ENCODE measurements at places on chromosomes 13 and 19.
A peak's percentile ranks its signal among the peaks of the same experiment; 100 is the strongest.

DNA sequence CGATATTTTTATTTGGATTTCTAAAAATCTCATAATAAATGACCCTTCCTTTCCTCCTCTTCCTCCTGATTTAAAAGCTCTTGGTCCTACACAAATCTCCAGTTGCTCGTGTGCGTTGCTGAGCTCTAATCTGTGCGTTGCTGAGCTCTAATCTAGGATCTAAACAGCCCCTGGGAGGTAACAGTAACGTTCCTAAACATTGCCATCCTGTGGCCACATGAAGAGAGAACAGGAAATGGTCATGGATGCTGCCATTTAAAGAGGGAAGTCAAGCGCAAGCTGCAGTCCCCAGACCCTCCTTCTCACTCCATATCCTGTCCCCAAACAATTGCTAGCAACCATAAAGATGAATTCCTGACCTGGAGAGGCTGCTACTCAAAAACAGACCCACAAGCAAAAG, 170.8 kb downstream of the NUFIP1 start:
- DNase-seq = no peak

DNA sequence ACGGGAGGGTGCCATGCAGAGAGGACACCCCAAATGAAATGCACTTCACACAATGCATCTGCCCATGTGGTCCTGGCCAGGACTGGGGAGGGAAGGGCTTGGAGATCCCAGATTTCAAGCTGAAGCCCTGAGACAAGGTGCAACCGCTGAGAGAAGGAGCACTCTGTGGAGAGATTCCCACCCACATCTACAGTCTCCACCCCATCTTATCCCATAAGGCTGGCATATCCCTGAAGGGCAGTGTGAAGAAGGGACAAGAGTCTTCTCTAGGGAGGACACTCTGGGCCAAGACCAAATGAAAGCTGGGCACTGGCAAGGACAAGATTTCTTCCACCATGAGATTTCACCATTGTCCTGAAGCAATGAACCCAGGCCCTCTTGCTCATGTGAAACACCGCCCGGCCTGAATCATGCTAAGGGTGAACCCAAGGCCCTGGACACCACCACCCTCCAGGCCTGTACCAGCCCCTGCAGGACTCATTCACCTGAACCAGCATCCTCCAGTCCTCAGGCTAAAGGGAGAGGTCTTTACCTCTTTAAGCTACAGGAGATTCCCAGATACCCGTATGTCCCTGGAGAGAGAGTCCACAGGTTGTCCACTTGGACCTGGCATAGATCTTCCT, 20.5 kb downstream of the CEACAM4 start:
- no peak for DNase-seq

DNA sequence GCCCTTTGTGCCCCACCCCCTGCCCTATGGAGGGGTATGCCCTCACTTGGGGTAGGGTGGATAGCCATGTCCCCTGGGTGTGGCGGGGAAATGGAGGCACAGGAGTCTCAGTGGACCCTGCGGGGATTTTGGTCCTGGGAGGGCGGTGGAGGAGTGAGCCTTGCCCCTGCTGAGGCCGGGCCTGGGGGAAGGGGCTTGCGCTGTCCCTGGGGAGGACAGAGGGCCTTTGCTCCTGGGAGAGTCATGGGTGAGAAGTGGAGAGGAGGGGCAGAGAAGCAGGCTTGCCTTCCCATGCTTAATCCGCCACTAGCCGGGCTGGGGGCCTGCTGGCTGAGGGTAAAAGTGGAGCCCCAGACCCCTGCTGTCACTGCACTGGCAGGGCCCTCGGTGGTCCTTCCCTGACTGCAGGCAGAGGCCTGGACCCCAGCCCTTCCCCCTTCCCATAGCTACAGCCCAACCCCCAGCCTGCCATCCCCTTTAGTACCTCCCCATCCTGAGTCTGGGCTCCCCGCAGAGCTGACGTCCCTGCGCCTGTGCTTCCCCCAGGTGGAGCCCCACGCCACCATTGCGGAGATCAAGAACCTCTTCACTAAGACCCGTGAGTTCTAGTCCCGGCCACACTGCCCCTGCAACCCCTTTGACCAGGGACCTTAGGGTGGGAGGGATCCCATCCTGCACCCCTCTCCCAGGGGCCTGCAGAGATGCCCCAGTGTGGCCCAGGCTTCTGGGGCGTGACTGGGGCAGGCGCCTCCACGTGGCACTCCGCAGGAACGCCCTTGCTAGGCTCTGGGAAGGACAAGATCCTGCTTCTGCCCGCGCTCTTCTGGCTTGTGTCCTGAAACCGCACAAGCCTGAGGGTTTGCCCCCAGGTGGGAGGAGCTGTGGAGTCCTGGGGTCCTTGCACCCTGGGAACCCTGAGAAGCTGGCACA, 8.9 kb downstream of the NDUFB7 start:
- no peak for DNase-seq

- DNase-seq = no peak
Observed at GRCh38 chr19:32824191-32824751, 45.3 kb downstream of the SLC7A9 start.

DNA sequence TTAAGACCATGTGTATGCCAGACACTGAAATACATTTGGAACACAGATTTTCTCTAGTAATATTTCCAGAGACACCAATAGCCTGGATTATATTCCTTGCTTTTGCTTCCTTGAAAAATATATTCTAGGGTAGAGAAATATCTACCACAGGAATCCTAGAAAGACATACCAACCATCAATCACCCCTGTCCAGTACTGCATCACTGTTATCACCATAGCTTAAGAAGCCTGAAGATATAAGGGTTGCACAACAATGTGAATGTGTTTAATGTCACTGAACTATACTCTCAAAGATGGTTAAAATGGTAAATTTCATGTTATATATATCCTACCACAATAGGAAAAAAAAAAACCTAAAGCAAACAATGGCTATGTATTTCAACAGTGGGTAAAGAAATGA, 163.6 kb downstream of the DIAPH3 start:
- DNase-seq = no peak

GRCh38 chr13:88586263-88586662, 915.1 kb downstream of the SLITRK5 start:
- DNase-seq = no peak

GRCh38 chr13:30832845-30833332, 73.2 kb upstream of the MEDAG start:
- peak; percentile 5 for DNase-seq

GRCh38 chr19:1223018-1223855, 14.6 kb downstream of the CBARP start:
- DNase-seq = no peak

GRCh38 chr13:69109891-69110525, 997.6 kb upstream of the ATXN8OS start:
- no peak for DNase-seq

DNA sequence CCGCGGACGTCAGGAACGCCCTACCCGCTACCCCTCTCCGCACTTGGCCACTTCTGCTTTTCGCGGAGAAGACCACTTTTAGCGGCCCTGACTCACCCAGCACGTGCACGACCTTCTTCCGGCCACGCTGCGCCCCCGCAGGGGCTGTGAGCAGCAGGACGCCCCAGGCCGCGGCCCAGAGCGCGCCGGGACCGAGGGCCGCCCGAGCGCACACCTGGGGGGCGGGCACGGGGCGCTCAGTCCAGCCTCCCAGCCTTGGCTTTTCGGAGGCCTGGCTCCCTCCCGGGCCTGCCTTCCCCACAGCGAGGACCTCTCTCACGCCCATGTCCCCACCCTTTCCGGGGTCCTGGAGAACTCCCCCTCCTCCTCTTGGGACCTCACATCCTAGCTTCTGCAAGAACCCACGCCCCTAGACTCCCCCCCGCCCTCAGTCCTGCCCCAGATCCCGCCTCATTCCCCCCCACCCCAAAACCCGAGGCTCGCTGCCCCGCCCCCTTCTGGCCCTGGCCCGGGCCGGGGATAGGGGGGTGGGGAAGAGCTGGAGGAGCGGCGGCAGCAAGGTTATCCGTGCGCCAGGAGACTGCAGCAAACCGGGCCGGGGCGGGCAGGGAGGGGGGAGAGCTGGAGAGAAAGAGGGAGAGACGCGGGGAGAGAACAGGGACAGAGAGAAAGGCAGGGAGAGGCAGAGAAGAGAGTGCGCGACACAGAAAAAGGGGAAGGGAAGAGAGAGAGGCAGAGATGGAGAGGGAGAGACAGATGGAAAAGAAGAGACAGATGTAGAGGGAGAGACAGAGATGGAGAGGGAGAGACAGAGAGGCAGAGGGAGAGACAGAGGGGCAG, 11.5 kb downstream of the TM6SF2 start:
- no peak for DNase-seq

Measured in activated CD4-positive, alpha-beta T cell treated with anti-CD3 and anti-CD28 coated beads for 24 hours (primary cell).